Erythroblast (primary cell): ENCODE measurements at places on chromosomes 11 and 22.
A peak's percentile ranks its signal among the peaks of the same experiment; 100 is the strongest.

- DNase-seq: peak; percentile 23
Measured at GRCh38 chr11:63917692-63918506, 935 bp upstream of the RCOR2 start.

DNA sequence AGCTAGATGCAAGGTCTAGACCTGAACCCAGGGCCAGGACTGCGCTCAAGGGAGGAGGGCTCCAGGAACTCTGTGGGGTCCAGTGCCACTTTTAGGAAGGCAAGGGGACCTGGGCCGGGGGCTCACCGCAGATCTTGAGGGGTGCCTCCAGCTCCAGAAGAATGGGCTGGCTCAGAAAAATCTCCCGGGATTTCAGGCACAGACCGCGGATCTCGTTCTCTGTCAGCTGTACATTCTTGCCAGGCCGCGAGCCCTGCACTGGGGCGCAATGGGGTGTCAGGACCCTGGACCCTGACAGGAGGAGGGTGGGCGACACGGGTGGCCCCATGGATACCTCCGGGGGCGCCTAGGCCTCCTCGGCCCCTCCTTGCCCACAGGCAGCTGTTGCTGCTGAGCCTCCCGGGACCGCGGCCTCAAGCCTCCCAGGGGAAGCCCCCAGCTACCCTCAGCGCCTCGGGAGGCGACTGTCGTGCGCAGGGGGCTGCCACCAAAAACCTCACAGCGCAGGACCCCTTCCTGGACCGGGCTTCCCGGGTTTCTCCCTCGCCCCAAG lies 640 bp downstream of the PPP1CA start:
- DNase-seq: no peak

- no peak for DNase-seq
Measured at GRCh38 chr11:79314906-79315689, 125.7 kb downstream of the TENM4 start.

- DNase-seq: no peak
Measured at GRCh38 chr11:113308601-113309000, 5.8 kb upstream of the TTC12 start.

DNA sequence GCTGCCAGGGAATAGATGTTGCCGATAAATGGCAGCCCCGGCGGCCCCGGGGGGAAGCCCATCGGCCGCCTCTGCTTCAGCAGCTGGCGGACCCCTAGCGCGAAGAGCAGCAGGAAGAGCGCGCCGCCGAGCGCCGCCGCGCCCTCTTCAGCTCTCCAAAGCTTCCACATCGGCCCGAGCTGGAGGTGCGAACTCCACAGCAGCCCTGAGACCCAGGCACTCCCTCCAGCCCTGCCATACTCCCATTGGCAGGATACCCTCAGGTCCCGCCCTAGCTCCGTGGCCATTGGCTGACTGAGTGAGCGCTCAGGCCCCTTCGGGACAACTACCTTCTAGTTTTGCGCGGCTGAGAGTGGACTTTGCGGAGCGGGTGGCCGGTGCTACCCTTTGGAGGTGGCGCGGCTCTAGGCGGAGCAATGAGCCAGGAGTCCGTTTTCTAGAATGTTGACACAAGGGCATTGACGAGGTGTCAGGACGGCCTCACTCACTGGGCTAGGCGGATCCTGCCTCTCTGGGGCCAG lies at the start of gene CYP2R1:
CYP2R1 (minus strand) TSS at position 196 of the 521 bp plus-strand sequence; CDS start at position 170, 26 bp downstream.
- DNase-seq: peak; percentile 97

- no peak for DNase-seq
Measured at GRCh38 chr11:99979042-99979441, 708.0 kb upstream of the ARHGAP42 start.

DNA sequence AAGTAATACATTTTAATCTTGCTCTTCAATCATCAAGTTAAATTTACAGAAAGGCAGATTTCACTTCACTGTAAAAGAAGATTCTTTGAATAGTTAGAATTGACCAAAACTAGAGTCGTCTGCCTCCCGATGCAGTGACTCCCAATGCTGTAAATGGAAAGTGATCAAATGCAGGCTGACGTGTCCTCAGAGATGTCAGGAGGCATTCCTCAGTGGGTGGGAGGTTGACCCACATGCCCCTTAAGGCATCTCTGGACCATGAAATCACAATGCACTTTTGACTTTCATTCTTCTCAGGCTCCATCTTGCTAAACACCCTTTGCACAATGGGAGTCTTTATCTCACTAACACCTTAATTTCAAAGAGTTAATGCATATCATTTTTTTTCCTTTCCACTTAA lies 19.0 kb upstream of the CECR2 start:
- DNase-seq: no peak

DNA sequence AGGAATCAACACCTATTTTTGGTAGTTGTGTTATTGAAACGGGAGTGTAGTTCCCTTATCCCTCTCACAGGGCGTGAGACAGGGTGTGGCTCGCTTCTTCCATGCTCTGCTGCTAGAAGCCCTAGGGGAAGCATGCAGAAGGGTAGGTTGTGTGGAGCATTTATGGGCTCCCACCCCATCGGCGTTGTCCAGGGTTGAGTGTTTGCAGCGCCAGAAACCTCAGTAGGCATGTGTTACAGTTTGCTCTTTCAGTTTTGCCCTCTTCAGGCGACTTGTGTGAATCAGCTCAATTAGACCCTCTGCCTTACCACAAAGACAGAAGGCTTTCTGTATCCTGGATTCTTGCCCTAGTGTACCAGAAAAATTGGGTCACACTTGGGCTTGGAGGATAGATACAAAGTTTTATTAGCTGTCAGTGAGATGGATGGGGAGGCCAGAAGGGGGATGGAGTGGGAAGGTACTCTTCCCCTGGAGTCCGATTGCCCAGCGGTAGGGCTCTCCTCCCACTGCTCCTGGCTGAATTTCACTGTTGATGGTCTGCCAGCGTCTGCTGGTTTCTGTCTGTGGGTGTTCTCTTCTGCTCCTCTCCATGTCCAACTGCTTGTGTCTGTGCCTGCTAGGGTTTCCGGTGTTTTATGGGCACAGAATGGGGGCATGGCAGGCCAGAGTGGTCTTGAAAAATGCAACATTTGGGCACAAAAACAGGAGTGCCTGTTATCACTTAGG lies 358.3 kb upstream of the CTSC start:
- DNase-seq: no peak

GRCh38 chr11:57294225-57295131 lies 30.3 kb downstream of the TNKS1BP1 start:
- no peak for DNase-seq

- no peak for DNase-seq
Measured at GRCh38 chr11:79026803-79027445, 413.9 kb downstream of the TENM4 start.

GRCh38 chr11:68311160-68312116 lies 953 bp upstream of the LRP5 start:
- peak; percentile 30 for DNase-seq

GRCh38 chr22:30989474-30989873 lies 20.4 kb downstream of the TUG1 start:
- no peak for DNase-seq

- peak; percentile 10 for DNase-seq
Measured at GRCh38 chr11:83008581-83008923, 63.1 kb downstream of the RAB30 start.
